Upper lobe of left lung (tissue), 6 donors: ENCODE measurements at places on chromosomes 1 and 21. TPM values are rescaled to one million over a fixed set of nuclear protein-coding genes. Genes with fewer than 3 reads are reported as not detected.
A peak's percentile ranks its signal among the peaks of the same experiment; 100 is the strongest.

- no peak for DNase-seq
Measured at GRCh38 chr1:170853867-170854266, 81.5 kb upstream of the MROH9 start.

- DNase-seq = no peak
Measured at GRCh38 chr1:48740621-48741020, 36.1 kb downstream of the BEND5 start.

- no peak for DNase-seq
Measured at GRCh38 chr1:195897076-195897475, 711.2 kb downstream of the KCNT2 start.

DNA sequence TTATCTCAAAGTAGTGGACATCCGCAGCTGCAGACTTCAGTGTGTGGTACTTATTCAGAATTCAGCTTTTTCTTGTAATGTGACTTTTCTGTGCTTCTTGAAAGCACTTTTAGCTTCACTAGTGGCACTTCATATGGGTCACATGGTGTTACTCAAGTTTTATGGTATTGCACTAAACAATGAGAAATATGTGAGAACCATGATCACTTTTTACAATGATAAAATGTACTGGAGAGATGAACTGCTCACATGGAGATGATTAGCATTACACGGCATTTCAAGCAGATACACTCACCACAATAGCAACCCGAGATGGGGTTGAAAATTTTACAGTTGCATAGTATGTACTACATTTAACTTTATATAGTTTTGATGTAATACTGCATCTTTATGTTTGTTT is 40.1 kb upstream of the GPR52 start:
- no peak for DNase-seq

C1QTNF12 gene
- total RNA-seq = 2.5 TPM

- DNase-seq = no peak
Measured at GRCh38 chr1:165287781-165288180, 68.7 kb downstream of the LMX1A start.

SNX27 gene
- 62.9 TPM for total RNA-seq

OR2L13 gene
- total RNA-seq = not detected

DNA sequence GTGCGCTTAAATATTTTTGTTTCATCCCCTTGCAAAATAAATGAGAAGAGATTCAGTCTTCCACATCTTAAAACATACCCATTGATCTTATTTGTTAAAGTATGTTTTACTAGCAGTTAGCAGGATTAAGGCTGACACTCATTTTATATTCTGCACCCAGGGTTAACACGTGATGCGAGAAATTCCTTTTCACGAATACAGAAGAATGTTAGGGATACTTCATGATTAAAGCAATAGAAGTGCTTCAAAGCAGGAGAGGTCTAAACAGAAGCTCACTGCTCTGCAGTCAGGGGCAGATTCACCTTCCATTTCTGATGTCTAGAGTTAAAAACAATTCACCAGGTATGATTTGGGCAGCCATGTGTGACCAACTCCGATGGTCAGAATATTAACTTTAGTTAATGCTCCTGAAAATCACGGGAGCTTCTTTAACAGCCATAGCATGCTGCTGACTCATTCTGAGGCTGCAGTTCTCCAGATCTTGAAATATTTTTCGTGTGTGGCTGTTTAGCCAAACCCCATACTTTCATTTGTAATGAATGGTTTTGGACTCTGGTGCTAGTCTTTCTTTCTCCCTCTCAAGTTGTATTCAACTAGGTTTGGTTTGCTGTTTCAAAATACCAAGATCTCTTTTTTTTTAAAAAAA is 19.7 kb downstream of the BCAR3 start:
- no peak for DNase-seq

GRCh38 chr1:48524892-48525467 is 53.0 kb upstream of the SPATA6 start:
- no peak for DNase-seq

KRTAP21-2 gene
- total RNA-seq = not detected

USH2A gene
- total RNA-seq = not detected

GRCh38 chr1:175757381-175758015 is 14.1 kb upstream of the TNR start:
- peak; percentile 79 for DNase-seq

- no peak for DNase-seq
Measured at GRCh38 chr1:82018319-82018718, 217.6 kb downstream of the ADGRL2 start.

DNA sequence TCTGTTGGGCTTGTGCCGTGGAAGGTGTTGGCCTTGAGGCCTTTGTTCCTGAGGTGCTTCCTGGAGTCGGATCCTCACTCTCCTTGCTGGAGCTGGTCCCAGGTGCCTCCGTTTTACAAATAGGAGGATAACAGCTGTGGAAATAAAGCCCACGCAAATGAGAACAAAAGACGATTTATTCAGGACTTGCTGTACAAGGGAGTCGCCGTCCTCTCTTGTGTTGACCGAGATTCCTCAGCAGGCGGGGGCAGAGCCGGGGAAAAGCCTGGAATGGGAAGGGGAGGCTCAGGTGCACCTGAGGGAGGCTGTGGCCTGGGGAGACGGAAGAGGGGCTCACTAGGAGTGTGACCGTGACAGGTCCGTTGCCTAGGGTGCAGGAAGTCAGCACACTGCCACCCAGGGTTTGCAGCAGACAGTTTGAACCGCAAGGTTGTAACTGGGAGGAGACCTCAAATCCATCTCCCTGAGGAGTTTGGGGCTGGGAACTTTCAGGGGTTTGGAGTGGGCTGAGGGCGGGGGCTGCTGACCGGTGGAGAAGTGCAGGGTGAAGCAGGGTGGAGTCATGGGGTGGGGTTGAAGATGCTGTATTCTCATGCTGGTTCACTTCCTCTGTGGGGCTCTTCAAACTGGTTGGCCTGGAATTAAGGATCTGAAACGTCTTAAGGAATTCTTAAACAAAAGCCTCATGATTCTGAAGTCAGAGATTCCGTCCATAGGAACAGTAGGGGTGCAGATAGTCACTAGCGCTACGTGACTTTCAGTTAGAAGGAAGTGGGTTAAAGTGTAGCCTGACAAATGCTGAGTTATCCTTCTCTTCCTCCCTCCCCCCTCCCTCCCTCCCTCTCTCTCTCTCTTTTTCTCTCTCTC is 2.6 kb upstream of the CSTB start:
- DNase-seq = no peak

DNA sequence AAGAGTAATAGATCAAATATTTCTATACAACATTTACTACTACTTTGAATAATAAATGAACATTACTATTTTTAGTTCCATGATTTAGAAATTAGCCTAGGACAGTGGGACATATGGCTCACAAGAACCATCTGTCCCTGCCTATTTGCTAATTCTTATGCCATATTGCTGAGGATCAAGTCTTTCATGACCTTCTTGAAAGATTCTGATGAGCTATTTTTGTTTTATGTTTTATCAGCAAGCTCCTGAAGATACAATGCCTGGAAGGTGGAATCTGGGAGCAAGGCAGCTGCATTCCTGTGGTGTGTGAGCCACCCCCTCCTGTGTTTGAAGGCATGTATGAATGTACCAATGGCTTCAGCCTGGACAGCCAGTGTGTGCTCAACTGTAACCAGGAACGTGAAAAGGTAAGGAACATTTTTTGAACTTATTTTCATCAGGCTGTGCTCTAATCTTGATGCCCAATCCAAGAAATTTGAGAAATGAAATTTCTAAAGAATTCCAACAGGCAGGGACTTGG is 326.7 kb downstream of the PAPPA2 start:
- DNase-seq = no peak

DNA sequence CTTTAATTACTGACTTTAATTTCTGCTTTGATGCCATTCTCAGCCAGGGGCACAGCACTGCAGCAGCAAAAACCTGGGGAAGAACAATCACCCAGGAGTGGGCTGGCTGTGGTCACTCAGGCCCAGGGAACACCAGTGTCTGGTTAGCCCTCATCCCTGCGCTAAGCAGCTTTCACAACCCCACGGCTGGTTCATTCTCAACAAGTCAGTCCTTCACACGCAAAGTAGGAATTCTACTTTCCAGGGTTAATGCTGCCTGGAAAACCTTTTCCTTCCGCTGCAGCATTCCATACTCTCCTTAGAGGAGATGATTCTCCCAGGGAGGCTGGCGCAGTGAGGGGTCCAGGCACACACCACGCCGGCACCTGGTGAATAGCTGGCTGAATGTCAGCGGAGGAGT is 24.3 kb upstream of the KCNE1 start:
- no peak for DNase-seq

CRP gene
- 0.84 TPM for total RNA-seq

DNA sequence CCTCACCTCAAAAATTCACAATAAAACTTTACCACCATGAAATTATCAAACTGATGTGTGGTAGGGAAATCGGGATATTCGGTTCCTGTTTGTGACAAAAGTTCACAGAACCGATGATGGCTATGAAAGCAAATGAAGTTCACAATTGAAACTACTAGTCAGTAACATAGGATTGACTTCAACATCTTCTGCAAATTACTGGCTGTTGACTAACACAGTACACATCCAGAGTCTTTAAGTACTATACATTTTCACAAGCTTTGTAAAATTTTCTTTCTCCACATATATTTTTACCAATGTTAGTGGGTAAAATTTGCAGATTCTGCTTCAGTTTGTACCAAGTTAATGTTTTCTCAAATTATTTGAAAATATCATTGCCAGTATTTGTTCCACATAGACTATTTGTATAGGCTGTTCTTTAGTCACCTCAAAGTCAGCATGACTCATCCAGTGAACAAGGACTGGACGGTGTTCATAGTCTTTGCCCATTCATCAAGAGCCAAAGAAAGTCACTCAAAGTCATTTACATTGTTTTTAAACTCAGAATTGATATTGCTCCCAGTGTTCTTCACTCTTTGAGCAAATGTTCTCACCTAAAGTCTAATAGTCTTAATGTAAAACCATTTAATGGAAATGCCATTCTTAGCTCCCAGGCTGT is 213.4 kb downstream of the USP25 start:
- DNase-seq = no peak

AQP10 gene
- 0.29 TPM for total RNA-seq

DNA sequence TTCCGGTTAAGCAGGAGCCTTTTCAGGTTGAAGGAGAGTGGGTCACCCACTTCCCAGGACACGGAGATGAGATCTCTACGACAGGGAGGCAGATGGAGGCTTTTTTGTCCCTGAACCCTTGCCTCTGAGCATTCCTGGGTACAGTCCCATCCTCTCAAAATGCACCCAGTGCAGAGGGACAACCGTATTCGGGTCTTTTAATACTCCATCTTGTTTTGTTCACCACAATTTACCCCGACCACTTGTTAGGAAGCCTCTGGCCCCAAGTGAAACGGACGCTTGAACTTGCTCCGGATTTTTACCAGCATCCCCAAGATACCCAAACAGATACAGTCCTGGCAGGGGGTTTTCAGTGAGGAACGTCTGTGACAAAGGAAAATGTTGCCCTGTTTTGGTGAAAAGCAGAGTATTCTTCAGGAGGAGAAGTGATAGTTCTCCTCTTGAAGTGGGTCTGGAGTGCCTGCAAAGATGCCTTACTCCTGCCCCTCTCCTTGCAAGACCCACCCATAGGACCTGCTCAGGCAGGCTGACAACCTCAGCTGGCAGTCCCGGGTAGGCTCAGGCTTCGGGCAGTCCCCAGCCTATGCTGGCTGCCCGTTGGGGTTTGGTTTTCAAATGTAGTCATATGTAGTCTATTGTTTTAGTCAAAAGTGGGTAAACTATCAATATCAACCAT is 669 bp upstream of the ARL8A start:
- no peak for DNase-seq

SLC2A5 gene
- 11.5 TPM for total RNA-seq

- no peak for DNase-seq
Measured at GRCh38 chr1:173403996-173404395, 73.1 kb upstream of the PRDX6 start.

DNA sequence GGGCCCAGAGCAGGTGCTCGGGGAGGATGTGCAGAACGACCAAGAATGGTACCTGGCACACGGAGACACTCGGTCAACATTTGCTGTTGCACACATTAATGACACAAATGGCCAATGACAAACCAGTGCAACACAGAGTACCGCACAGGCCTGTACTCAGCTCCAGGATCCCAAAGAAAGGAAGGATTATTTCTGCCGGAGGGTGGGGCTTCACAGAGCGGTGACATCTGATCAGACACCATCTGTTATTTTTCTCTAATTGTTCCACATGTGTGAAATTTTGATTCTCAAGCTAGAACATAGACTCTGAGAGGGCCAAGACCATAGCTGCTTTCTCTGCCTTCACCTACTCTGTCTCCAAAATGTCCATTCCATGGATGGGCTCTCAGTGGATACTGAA is 100.4 kb downstream of the MRPL37 start:
- no peak for DNase-seq

DNA sequence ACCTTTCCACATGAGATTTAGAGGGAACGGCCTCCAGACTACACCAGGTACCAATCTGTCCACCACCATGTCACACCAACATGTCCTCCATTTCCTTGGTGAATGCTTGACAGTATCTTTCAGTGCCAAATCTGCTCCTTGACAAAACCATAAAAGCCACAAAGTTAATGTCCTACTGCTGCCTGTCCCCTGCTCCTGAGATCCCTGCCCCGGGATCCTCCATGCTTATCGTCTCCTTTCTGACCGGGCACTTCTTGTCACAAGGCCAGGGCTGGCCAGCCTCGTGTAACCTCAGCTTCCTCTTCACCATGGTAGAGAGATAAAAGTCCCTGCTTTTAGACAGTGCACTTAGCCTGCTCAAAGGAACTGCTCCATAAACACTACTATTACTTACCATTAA is 136.2 kb downstream of the NAV1 start:
- no peak for DNase-seq

GRCh38 chr1:230069796-230070195 is 2.8 kb downstream of the GALNT2 start:
- no peak for DNase-seq

SLC16A1 gene
- total RNA-seq = 1.4 TPM

TXNIP gene
- total RNA-seq = 703 TPM

DNA sequence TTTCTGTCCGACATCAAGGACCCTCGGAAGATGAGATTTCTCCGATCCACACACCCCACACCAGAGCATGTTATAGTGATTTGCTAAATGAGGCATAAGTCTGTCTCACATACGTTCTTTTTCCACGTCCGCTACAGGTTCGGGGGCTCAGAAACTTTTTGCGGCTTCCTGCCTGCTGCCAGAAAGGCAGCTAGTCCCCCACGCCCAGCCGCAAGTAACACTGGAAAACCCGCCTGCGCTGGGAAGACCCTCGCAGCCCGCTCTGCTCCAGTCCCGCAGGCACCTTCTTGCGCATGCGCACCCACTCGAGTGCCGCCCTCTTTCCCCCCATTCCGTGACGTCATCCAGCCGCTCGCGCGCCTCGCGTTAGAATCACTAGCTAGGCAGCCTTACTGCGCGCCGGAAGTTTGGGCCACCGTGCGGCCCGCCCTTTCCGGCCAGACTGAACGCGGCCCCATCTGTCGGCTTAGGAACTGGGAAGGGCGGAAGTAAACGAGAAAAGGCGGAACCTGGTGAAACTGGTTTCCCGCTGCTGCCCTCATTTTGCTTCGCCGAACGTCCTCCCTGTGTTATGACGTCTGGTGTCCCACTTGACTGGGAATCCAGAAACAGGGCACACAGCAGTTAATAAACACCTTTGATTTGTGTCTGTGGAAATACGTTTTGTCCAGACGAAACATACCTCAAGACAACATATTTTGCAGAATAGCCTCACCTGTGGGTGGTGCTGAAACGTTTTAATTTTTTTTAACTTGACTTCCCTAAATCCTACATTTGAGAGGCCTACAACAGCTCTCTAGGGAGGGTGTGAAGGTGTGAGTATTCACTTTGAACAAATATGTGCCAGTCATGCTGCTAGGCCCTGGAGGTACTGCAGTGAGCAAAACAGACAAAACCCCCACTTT is at the start of gene C1orf74:
TSS of gene C1orf74 (minus strand) at position 295 of the 905 bp plus-strand sequence. CDS start 925 bp downstream, outside the sequence.
- peak; percentile 99 for DNase-seq

- DNase-seq = no peak
Measured at GRCh38 chr1:209455661-209456358, 127.7 kb upstream of the CAMK1G start.
